Left colon (tissue), 2 donors: ENCODE measurements at places on chromosomes 3 and 15. TPM values are rescaled to one million over a fixed set of nuclear protein-coding genes. Genes with fewer than 3 reads are reported as not detected.

DNA sequence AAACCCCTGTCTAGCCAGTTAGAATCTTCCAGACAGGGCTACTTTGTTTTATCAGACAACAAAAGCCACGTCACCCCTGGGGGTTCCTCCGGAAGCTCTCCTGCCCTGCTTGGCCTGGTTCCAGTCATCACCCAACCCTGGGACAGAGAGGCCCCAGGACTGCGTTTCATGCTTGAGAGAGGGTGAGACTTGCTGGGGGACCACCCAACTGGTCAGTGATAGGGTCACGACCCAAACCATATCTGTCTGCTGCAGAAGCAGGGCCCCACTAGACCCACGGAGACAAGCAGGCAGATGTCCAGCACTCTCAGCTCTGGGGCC, 1.2 kb downstream of the NT5DC2 start:
- no peak for DNase-seq

DNA sequence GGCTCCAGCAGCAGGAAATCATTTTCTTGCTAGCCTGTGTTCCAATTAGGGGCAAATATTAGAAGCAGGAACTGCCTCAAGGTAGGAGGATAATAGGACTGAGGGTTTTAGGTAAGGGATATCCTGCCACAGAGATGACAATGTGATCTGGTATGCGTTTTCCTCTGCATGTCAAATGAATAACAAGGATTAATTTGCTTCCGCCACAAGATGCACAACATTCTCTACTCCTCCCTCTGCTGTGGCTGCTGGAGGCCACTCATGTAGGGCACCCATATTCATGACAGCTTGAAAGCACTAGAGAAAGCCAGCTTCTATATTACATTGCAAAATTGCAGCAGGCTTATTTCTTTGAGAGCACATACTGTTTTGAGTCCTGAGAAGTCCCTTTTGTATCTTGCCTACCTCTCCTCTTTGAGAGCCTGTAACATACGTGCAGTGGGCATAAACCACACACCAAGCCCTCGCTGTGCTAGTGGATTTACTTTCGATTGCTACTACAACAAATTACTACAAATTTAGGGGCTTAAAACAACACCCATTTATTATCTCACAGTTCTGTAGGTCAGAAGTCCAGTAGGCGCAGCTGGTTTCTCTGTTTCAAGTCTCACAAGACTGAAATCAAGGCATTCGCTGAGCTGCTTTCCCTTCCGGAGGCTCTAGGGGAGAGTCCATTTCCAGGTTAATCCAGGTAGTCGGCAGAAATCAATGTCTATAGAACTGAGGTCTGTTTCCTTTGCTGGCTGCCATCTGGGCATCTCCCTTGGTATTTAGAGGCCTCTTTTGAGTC, 5.9 kb upstream of the CD47 start:
- DNase-seq: no peak

DNA sequence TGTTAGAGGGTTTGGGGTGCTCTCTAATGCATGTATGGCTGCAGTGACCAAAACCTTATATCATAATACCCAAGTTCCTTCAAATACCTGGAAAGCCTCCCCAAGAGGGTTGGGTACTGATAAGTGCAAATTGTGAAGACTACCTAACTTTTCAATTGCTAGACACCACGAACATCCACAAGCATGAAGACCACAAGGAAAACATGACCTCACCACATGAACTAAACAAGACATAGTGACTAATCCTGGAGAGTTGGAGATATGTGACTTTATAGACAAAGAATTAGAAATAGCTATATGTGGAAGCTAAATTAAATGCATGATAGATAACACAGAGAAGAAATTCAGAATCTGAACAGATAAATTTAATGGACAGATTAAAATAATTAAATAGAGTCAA, 23.9 kb upstream of the AADACL2 start:
- no peak for DNase-seq

DNA sequence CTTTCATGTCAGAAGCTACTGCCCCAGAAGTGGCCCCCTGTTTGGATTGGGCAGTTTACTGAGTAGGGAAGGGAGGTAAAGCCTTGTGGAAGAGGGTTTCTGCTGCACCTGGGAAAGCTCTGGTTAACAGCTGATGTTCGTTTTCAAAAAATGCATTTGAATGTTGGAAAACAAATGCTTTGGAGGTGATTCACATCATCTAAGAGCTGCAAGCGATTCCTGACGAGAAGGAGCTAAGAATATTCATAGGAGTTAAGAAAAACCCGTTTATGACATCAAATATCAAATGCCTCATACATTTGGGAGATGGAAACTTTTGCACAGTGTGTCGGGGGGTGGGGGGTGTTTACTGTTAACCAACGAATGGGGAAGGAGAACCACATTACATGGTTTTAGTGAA, 183.8 kb upstream of the NR2F2 start:
- no peak for DNase-seq

- no peak for DNase-seq
Measured at GRCh38 chr3:63479661-63480035, 172.8 kb upstream of the SNTN start.

GRCh38 chr3:19559724-19560442, 374.1 kb downstream of the EFHB start:
- no peak for DNase-seq

DNA sequence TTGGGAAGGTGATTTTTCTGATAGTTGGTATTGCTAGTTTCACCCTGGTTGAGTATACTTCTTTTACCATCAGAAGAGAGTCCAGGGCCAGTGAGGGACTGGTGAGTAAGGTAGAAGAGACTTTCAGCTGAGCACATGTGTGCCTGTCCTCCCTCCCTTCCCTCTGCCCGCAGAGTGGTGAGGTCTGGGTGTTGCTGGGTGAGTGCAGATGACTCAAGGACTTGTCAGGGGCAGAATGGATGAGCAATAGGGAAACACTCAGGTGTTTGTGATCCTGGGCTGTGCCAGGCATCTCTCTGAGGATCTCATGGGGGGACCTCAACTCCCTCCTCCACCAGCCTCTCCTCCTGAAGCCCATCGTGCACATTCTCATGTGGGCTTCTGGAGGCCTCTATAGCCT, 76.0 kb upstream of the GSK3B start:
- DNase-seq: no peak

- DNase-seq: no peak
Measured at GRCh38 chr3:61821823-61822251, 260.5 kb downstream of the PTPRG start.

GRCh38 chr3:33941804-33942203, 143.4 kb downstream of the PDCD6IP start:
- DNase-seq: no peak

GRCh38 chr15:76059320-76060117, at the start of gene TMEM266:
Gene TMEM266 (plus strand): TSS chr15:76059985. CDS start chr15:76134264, 74,279 bp downstream.
- DNase-seq: no peak

DNA sequence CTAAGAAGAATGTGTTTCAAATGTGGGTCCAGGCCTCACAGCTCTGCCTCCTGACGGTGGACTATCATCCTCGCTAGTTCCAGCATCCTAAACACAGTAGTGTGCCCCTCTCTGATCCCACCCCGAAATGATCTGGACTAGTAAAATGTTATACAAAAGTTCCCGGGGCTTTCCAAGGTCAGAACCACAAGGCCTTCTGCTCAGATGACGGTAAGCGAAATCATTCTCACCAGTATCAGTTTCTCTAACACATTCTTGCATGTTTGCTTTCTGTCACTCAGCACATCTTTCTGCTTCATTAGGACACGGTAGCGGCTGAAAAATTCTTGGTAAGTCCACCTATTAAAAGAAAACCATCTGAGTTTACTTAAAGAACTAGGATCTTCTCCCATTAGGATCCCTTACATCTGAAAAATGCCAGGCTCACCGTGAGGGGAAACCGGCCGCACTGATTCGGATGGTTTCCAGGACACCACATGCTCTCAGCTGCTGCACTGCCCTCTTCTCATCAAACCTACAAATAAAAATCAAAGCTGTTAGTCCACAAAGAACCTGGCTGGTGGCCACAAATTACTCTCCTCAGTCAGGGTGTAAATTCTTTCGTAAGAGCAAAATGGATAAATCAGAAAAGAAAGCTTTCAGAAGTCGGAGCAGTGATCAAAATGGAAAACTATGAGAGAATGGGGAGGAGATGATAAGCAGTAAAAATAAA, 83.9 kb upstream of the MYO5C start:
- DNase-seq: no peak

DNA sequence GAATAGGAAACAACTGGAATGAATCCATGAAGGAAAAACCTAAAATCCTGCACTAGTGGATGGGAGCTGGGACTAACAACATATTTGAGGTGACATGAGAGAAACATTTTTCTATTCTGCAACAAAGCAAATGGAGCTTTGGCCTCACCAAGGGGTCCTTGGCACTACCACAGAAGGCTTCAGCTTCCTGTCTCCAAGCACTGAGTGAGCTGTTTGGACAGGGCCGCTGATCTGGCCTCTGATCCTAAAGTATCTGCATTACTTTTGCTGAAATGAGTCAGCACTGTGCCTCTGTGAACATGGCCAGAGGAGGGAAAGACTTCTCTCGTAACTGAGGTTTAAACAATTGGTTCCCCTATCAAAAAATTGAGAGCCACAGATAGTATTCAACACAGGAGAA, 9.0 kb downstream of the ARPP21 start:
- no peak for DNase-seq

- DNase-seq: no peak
Measured at GRCh38 chr15:95323796-95324195, 1006.7 kb upstream of the NR2F2 start.

- no peak for DNase-seq
Measured at GRCh38 chr3:126033765-126034164, 50.2 kb downstream of the SLC41A3 start.

IL17RB gene
- 15.6 TPM for total RNA-seq

PTH1R gene
- total RNA-seq: 1.4 TPM

NTRK3 gene
- 0.55 TPM for total RNA-seq

SPCS1 gene
- 95.4 TPM for total RNA-seq
